ENCODE measurements at places on chromosomes 7 and 10.

DNA sequence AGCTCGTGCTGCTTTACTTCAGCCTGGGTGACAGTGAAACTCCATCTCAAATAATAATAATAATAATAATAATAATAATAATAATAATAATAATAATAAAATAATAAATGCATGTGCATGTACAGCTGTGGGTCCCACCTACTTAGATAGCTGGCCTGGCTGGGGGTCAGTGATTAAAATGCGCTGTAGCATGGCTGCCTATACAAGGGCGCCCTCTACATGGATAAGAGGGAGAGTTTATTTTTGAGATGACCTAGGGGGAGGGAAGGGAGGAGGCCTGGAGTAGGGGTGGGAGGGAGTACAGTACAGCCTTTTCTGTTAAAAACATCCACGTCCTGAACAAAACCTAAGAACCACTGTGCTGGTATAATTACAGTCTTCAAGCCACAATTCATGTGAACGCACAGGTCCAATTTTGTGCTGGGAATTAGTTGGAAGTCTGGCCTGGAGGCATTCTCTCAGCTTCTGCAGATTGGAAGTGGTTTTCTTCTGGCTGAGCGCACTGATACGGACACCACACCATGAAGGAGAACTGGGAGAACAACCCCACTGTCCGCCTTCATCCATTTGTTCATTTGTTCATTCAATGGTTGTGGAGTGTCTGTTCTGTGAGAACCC is 146.5 kb downstream of the TMEM178B start:
- DNase-seq, result no peak

- no peak for DNase-seq
Measured at GRCh38 chr7:3605222-3605621, 304.2 kb downstream of the SDK1 start.

DNA sequence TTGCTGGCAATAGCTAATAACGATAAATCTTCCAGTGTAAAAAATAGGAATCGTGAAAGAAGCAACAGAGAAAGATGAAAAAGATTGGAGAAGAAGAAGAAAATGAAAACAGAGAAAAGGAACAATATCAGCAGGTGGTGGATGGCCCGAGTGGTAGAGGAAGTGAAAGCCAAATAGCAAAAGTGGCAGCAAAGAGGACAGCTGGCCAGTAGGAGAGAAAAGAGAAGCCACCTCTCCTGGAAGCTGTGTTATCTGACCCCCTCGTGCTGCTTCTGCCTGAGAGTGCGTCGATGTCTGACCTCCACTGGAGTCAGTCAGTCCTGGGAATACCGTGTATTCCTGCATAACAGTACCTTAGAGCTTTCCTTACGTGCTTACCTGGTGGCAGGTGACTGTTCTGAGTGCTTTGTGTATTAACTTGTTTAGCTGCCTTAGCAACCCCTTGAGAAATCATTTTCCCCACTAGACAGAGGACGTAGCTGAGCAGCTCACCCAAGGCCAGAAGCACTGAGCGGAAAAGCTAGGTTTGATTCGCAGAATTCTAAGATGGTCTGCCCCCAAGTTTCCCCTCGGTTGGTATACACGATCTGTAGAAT is 88.3 kb downstream of the CHN2 start:
- no peak for DNase-seq

GRCh38 chr7:16652888-16653287 is 6.9 kb downstream of the BZW2 start:
- no peak for DNase-seq

GRCh38 chr10:59881640-59882039 is 24.7 kb downstream of the CCDC6 start:
- DNase-seq, result no peak

GRCh38 chr7:21214657-21215056 is 213.2 kb upstream of the SP4 start:
- DNase-seq, result no peak

- peak; percentile 53 for DNase-seq
Measured at GRCh38 chr7:105826143-105826542, 50.3 kb downstream of the ATXN7L1 start.
